ENCODE measurements at places on chromosomes 13 and 19. TPM values are rescaled to one million over a fixed set of nuclear protein-coding genes. Genes with fewer than 3 reads are reported as not detected.

DNA sequence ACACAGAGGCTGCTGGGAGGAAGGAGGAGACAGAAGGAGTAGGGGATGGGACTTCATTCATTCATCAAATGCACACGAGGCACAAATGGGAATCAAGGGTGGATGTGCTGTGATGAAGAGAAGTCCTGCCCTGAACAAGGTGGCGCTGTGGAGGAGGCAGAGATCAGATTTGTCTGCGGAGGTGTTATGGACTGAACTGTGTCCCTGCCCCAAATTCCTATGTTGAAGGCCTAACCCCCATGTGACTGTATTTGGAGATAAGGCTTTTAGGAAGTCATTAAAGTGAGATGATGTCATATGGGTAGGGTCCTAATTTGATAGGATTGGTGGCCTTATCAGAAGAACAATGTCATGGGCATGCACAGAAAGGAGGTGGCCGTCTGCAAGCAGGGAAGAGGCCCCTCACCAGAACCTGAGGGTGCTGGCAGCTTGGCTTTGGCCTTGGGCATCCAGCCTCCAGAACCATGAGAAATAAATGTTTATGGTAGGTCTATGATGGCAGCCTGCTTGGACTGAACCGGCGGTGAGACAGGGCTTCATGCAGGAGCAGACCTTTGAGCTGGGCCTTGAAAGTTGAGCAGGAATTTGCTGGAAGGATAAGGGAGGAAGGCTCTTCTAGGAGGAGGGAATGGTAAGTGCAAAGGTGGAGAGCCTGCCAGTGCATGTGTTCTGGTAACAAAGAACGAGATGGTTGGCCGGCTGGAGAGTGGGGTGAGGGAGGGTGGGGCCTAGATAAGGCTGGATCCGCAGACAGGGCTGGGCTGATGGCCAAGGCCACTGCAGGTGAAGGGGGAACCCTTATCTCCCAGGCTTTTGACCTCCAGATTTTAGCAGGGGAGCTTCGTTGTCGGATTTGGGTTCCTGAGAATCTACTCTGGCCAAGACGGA is 2.7 kb upstream of the CEBPA start:
- no peak overlapping the region for H3K4me3 ChIP-seq
- H3K4me1 ChIP-seq: no peaks in the 10 kb centered on the region
- H3K36me3 ChIP-seq: no peaks in the 10 kb centered on the region

DNA sequence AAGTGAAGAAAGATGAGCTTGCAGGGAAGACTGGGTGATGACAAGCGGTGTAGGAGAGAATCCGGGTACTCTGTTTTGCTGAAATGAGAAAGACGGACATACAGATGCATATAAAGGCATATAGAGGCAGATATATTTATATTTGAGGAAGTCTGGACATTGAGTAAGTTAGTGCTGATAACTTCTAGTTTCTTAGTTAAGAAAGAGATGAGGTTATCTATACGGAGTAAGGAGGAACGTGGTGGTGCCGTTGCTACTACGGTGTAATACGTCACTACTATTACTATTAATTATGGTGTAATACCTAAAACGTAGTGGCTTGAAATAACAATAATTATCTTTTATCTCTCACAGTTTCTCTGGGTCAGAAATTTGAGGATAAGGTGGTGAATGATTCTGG is 9.8 kb upstream of the CPB2 start:
- no peak for DNase-seq
- H3K27ac ChIP-seq: no peak overlapping the region
- H3K4me1 ChIP-seq: no peaks in the 10 kb centered on the region
- no peaks in the 10 kb centered on the region for H3K36me3 ChIP-seq
- H3K4me3 ChIP-seq: no peak overlapping the region

GRCh38 chr13:91045351-91046034 is 302.0 kb upstream of the MIR17HG start:
- H3K27ac ChIP-seq: no peak overlapping the region
- no peak overlapping the region for H3K4me3 ChIP-seq
- no peaks in the 10 kb centered on the region for H3K36me3 ChIP-seq
- DNase-seq: no peak
- no peaks in the 10 kb centered on the region for H3K27me3 ChIP-seq

ZNF529 gene
- 44.5 TPM for total RNA-seq

OR7E24 gene
- not detected for total RNA-seq
